ENCODE measurements at places on chromosomes 1 and 21. TPM values are rescaled to one million over a fixed set of nuclear protein-coding genes. Genes with fewer than 3 reads are reported as not detected.

- DNase-seq = no peak
These were observed 23.7 kb downstream of the CLIC6 start for GRCh38 chr21:34692458-34693020.

- no peak for DNase-seq
These were observed 4.4 kb downstream of the NTPCR start for GRCh38 chr1:232954594-232955365.

Gene NPPB
- not detected for total RNA-seq

DNA sequence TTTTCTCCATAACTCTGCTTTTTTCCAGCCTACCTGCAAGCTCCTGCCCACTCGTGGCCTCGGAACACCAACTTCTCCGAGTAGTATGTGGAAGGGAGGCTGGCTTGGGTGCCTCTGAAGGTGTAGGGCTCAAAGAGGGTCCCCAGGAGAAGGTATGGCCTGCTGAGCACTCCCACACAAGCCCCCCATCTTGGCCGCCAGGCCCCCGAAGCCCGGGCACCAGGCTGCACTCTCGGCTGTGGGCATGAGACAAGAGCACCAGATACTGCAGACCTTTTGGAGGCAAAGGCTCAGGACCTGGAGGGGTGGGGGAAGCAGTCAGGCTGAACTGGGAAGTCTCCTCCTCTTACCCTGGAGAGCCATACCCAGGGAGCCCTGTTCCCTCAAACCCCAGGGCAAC is 1.7 kb downstream of the ZNF692 start:
- DNase-seq = no peak

DNA sequence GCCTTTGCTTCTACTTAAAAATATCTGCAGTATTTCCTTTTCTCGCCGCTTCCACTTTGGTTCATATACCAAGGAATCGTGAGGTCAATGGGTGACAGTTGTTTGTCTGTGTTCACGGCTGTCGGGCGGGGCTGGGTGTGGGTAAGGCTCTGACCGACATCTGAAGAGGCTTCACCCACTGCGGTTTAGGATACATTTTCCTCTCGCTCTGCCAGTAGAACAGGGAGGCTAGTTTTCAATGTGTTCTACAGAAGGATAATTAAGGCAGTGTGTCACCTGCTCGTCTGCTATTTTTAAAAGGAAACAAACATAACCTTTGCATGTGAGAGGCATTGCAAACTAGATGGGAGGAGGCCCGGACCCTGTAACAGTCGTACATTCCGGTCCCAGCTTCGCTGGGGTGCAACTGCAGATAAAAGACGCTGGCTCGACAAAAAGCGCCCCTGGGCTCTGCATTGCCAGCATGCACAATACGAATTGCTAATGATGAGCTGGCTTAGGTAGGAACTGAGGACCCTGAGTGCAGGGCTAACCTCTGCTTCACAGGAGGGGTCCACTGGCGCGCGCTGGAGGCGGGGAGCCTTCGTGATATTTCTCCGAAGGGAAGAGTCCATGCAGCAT is 8.5 kb upstream of the ERG start:
- DNase-seq = no peak

DNA sequence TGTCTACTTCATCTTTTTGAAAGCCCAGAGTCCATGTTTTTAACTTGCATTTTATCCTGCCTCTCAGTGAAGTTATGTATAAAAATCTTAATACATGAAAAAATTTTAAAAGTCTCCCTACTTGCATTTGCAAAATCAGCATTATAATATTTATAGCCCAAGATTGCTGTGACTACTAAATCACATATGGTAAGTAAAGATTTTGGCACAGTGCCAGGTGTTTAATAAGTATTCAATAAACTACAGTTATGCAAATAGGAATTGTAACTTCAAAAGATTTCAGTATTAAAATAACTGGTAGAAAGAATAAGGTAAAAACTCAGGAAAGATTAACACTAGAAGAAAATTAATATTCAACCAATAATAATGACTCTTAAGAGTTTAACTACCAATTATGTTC is 641.7 kb downstream of the LRRIQ3 start:
- no peak for DNase-seq

DNA sequence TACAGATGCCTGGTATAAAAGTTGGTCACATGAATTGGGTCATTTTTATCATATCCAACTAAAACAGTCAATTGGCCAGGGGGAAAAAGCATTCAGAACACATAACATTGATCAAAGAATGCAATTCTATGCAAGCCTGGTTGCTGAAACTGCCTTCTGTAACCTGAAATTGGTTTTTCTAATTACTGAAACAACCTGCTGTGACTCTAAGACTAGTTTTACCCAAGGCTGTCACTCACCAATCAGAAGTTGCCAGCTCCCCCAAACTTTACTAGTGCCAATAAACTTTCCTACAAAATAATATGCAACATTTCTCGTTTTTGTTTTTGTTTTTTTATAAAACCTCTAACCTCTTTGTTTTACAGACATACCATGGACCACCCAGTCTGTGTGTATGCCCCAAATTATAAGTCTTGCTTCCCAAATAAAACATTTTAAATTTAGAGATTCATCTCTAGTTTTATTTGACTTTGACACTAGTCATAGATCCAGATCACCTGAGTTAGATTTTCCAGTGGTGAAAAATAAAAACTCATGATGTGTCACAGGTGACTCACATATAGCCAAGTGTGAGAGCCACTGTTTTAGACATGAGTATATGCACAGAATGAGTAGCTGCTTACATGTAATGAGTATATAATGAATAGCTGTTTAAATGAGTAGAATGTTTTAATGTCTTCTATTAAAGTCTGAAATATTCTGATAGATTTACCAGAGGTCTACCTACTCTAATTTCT is 64.2 kb upstream of the CR2 start:
- DNase-seq = no peak

- DNase-seq = no peak
These were observed 91.0 kb downstream of the PTPN14 start for GRCh38 chr1:214460304-214460916.

DNA sequence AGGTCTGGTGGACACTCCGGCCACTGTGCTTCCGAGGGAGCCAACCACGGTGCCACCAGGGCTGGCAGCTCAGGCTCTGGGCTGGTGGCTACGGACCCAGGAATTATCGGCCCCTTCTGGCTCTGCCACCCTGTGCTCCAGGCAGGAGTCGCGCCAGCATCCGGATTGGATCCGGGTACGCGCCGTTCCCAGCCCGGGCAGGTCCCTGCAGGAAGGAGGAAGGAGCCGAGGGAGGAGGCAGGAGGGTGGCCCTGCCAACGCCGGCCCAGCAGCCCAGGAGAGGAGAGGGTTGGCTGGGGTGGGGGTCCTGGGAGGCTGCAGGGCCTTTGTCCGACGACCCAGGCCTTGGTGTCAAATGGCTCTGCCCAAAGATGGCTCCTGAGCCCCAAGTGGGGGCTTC is 160.5 kb downstream of the CASZ1 start:
- DNase-seq = peak; percentile 22

DNA sequence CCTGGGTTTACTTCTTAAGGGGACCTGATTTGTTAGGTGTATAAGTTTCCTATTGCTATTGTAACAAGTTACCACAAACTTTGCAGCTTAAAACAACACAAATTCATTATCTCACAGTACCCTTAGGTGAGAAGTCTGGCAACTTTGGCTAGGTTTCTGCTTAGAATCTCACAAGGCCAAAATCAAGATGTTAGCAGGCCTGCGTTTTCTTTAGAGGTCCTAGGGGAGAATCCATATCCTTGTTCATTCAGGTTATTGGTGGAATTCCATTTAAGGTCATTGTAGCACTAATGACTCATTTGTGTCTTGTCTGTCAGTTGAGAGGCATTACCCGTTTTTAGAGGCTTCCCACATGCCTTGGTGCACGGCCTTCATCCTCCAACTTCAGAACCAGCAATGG is 8.2 kb upstream of the SH2D1B start:
- no peak for DNase-seq

Gene OSCP1
- 11.5 TPM for total RNA-seq

GRCh38 chr21:30979054-30979453 is 59.2 kb downstream of the KRTAP19-8 start:
- no peak for DNase-seq

Gene NID1
- total RNA-seq = 95.5 TPM
